Dermis microvascular lymphatic vessel endothelial cell (primary cell): ENCODE measurements at places on chromosomes 4 and X. TPM values are rescaled to one million over a fixed set of nuclear protein-coding genes. Genes with fewer than 3 reads are reported as not detected.

SLITRK2 gene
- total RNA-seq, result not detected in 2 replicates

TMPRSS11A gene
- not detected in 2 replicates for total RNA-seq

DMRTC1 gene
- total RNA-seq, result not detected in 2 replicates

PLP1 gene
- 0.13 and 1.0 TPM in 2 replicates for total RNA-seq

CORIN gene
- total RNA-seq, result under 0.01 TPM in 2 replicates

PPEF2 gene
- total RNA-seq, result under 0.01 TPM in 1 of 2 replicates, not detected in the other

DDIT4L gene
- total RNA-seq, result 2.0 and 4.1 TPM in 2 replicates

GABRQ gene
- total RNA-seq, result not detected in 2 replicates

LRP2BP gene
- total RNA-seq, result 0.38 and 0.51 TPM in 2 replicates

RPS6KA3 gene
- total RNA-seq, result 92.2 and 93.1 TPM in 2 replicates
